ENCODE measurements at places on chromosomes 7 and 10.

DNA sequence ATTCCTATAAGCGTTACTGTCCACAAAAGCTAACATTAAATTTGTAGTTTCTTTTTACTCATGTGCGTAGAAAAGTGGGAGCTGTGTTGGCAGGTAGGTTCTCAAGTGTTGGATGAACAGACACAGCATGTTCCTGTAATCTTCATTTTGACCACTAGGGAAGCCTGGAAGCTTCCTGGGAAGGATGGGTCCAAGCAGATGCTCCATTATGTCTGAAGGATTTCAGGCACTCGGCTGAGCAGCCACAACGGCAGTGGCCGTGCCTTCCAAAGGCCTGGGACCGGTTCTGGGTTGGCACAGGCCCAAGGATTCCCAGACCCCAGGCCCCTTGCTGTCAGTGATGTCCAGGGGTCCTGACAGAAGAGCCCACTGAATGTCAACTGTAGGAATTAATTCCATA, 386.3 kb downstream of the TNS3 start:
- peak; percentile 13 for DNase-seq

DNA sequence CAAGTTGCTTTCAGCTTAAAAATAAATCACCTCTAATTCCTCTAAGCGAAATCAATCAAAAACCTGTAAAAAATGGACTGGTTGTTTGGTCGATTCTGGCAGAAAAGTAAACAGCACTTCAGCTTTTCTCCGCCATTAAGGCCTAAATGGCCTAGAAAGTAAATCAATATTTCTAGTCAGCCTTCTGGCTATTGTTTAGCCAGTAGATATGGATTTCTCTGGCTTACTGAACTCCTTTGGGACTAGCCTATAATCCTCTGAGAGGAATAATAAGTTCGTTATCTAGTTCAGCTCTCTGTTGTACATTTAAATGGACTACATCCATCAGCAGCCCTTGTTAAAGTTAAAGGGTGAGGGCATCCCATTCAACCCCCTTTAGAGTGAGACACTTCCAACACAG, 400.1 kb upstream of the ETV1 start:
- no peak for DNase-seq

DNA sequence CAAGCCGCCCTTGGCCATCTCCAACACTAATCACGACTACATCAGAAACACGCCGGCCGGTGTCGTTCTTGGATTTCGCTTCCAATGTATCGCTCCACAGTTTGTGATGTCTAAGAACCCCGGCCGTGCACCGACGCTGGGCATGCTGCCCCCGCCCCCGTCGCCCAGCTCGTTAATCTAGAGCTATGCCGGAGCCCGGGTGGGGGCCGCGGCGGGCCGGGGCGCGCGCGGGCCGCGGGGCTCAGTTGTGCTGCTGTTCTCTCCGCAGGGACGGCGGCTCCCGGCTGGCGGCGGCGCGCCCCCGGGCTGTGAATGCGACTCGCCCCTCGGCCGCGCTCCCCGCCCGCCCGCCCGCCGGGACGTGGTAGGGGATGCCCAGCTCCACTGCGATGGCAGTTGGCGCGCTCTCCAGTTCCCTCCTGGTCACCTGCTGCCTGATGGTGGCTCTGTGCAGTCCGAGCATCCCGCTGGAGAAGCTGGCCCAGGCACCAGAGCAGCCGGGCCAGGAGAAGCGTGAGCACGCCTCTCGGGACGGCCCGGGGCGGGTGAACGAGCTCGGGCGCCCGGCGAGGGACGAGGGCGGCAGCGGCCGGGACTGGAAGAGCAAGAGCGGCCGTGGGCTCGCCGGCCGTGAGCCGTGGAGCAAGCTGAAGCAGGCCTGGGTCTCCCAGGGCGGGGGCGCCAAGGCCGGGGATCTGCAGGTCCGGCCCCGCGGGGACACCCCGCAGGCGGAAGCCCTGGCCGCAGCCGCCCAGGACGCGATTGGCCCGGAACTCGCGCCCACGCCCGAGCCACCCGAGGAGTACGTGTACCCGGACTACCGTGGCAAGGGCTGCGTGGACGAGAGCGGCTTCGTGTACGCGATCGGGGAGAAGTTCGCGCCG, 1.9 kb downstream of the VWC2 start:
- peak; percentile 13 for DNase-seq

GRCh38 chr10:94274142-94274787, 88.5 kb downstream of the NOC3L start:
- no peak for DNase-seq

DNA sequence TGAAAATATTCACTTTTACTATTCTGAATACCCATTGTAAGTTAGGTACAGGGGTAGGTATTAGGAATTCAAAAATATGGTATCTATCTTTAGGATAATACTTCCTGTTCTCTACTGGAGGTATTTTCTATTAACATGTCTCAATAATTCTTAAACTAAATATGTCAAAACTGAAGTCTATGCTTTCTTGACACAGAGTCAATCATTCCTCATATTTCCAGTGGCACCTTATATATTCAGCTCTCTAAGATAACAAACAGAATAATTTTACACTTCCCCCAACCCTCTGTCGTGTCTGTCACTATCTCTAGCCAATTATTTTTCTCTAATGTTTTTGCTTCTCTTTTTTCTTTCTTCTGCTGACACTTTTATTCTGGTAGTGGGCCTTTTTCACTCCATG, 138.9 kb downstream of the TMEM26 start:
- DNase-seq, result no peak
